GM13977 (cell line): ENCODE measurements at places on chromosomes 2 and 18.
A peak's percentile ranks its signal among the peaks of the same experiment; 100 is the strongest.

GRCh38 chr2:45778720-45779171 lies 127.3 kb downstream of the PRKCE start:
- DNase-seq, result peak; percentile 60

- no peak for DNase-seq
These were observed 234.6 kb downstream of the HAUS1 start for GRCh38 chr18:46338766-46339165.

DNA sequence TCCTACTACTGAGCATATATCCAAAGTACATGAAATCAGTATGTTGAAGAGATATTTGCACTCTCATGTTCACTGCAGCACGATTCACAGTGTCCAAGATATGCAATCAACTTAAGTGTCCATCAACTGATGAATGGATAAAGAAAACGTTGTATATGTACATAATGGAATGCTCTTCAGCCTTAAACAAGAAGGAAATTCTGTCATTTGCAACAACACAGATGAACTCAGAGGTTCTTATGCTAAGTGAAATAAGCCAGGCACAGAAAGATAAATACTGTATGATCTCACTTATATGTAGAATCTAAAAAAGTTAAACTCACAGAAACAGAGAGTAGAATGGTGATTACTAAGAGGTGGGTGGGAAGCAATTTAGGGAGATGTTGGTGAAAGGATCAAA lies 149.2 kb downstream of the EVA1A start:
- no peak for DNase-seq

- no peak for DNase-seq
These were observed 17.9 kb upstream of the SPTBN1 start for GRCh38 chr2:54438271-54438670.

- DNase-seq, result peak; percentile 24
These were observed 1.4 kb downstream of the ELP2 start for GRCh38 chr18:36130883-36131653.

DNA sequence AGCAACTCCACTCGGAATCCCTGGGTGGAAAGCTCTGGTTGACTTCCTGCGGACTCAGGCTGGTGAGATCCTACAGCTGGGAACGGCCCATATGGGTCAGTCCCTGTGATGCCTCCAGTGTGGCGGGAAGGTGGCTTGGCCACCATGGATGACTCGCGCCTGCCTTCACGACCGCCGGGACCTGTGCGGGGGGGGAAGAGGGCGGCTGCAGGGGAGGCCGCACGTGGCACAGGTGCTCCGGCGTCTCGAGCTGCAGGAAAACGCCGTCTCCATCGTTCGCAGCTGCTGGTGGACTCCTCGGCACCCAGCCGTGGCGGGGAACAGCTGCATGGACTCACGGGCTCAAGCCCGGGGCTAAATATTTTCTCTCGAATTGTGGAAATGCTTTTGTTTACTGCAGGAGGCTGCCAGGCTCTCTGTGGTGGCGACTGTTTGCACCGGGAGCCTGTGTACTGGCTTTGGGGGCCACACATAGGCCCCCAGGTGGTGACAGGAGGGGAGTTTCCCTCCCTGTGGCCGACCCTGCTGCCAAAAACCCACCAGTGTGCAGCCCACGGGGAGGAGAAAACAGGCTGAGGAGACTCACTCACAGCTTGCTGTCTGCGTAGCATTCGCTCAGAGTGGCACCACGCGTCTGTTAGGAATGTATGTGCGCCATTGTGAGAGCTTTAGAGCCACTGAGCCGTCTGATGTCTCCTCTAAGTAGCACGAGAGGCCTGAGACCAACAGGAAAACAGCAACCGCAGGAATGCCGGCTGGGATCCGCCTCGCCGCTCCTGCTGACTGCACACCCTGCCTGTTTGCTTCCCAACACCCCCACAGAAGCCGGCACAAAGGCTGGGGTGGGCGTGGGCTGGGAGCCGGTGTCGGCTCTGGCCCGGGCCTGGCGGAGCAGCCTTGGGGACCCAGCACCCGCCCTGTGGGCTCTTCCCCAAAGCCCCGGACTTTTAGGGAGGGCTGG lies 89.2 kb downstream of the NFATC1 start:
- no peak for DNase-seq

DNA sequence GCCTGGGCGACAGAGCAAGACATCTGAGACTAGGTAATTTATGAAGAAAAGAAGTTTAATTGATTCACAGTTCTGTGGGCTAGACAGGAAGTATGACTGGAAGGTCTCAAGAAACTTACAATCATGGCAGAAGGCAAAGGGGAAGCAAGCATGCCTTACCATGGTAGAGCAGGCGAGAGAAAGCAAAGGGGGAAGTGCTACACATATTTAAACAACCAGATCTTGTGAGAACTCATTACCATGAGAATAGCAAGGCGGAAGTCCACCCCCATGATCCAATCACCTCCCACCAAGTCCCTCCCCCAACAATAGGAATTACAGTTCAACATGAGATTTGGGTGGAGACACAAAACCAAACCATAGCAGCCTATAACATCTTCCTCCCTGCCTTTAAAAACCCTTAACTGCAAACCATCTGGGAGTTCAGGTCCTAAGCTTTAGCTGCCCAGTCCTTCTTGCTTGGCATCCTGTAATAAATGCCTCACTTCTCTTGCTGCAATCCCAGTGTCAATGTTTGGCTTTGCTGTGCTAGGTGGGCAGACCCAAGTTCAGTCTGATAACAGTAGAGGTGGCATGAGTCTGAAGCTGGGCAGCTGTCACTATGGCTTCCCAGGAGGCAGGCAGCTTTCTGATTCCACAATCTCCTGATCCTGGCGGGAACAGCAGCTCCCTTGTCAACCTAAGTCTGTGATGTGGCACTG lies 11.2 kb upstream of the SP5 start:
- no peak for DNase-seq

GRCh38 chr2:23078784-23079434 lies 306.1 kb upstream of the KLHL29 start:
- DNase-seq, result no peak

DNA sequence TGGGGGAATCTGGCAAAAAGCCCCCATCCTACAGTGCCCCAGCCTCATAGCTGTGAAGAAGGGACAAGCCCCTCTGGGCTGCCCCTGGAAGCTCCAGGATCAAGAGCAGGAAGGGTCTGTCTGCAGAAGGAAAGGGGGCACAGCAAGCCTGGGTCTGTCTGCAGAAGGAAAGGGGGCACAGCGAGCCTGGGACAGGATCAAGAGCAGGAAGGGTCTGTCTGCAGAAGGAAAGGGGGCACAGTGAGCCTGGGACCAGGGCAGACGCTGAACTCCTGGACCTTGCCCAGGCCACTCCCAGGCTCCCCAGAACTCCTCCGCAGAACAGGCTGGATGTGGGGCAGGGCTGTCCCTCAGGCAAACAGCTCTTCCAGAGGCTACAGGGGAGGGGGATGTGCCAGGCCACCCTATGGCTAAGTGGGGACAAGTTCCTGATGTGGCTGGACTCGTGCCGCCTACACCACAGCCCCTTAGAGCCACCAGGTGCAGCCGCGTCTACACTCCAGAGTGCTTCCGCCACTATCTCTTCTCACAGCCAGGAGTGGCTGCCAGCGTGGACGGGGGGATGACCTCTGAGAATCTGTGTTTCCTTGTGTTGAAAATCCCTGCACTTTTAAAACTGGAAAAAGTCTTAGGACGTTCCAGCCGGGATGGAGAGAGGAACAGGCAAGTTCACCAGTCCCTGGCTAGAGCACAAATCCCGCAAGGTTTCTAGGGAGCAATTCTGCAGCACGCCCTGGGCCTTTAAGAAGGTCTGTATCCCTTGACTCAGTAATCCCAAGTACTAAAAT lies 20.8 kb downstream of the KIF1A start:
- no peak for DNase-seq

- DNase-seq, result peak; percentile 7
These were observed 268.6 kb downstream of the EIPR1 start for GRCh38 chr2:3108710-3109702.

- DNase-seq, result no peak
These were observed 2.9 kb upstream of the SLC9A4 start for GRCh38 chr2:102470168-102470567.

GRCh38 chr18:58013241-58014211 lies 30.5 kb upstream of the NEDD4L start:
- DNase-seq, result no peak

GRCh38 chr18:9029131-9029530 lies 73.4 kb upstream of the NDUFV2 start:
- no peak for DNase-seq

GRCh38 chr18:23798249-23798648 lies 109.0 kb downstream of the LAMA3 start:
- DNase-seq, result no peak

DNA sequence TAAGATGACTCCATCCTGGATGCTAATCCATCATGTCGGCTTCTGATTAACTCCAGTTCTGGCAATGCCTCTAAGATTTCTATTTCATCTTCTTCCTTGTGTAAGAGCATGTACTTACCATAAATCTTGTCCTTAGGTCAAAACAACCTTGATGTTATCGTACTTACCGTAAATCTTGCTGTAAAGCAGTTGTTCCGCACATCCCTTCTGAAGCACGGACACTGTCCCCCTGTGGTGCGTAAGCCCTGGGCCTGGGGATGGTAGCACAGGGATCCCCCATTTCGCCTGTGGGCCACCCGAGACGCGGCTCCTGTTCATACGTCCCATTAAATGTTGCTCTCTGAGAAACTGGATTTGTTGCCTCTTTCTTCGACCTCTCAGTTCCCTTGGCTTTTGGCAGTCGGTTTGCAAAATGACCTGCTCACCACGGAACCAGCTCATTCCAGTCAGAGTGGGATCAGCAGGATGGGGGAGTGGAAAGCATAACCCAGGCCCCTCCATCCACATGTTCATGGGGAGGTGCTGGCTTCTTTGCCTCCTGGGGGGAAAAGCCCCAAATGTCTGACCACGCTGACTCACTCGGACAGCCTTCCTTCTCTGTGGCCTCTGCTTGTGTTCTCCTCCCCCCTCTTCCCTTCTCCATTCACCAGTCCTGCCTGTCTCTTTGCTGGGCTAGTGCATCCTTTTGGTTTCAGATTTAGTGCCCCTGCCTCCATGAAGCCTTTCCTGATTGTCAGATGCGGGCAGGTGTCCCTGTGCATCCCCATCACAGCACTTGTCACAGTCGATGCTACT lies 49.9 kb downstream of the RAB31 start:
- DNase-seq, result no peak

GRCh38 chr2:174740721-174741120 lies 23.6 kb downstream of the CHRNA1 start:
- no peak for DNase-seq

GRCh38 chr2:174858745-174859144 lies 94.5 kb upstream of the CHRNA1 start:
- DNase-seq, result no peak

DNA sequence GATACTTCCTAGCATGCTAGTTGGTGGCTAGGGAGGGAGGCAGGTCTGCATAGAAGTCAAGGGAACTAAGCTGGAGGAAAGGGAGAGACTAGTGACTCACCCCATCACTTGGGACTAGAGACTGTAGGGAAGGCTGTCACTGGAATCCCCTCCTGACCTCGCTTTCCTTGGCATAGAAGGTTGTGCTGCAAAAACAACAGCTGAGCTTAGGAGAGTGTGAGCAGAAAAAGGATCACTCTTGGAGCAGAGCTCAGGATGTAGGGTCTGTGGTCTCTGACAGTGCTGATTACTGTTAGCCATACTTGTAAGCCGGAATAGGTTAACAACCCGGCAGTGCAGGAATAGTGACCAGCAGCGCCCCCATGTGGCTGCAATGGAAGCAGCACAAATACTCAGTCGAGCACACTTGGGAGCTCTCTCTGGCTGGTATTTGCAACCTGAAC lies 66.9 kb upstream of the SMAD2 start:
- DNase-seq, result no peak

DNA sequence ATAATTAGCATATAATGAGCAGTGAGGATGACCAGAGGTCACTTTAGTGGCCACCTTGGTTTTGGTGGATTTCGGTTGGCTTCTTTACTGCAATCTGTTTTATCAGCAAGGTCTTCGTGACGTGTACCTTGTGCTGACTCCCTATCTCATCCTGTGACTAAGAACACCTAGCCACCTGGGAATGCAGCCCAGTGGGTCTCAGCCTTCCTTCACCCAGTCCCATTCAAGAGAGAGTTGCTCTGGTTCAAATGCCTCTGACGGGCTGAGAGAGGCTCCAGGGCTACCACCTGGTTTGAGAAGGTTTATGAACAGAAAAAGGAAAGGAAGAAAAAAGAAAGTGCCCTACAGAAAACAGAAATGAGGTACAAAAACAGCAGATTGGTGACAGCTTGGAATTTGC lies 738.7 kb downstream of the SOCS6 start:
- no peak for DNase-seq

- DNase-seq, result peak; percentile 50
These were observed 210.9 kb upstream of the SMAD7 start for GRCh38 chr18:49161627-49162026.

- no peak for DNase-seq
These were observed 96.3 kb downstream of the ACVR1 start for GRCh38 chr2:157779794-157780193.

- no peak for DNase-seq
These were observed 109.6 kb upstream of the FSIP2 start for GRCh38 chr2:185628985-185629384.

- DNase-seq, result no peak
These were observed 6.0 kb upstream of the ALPP start for GRCh38 chr2:232372231-232373208.

DNA sequence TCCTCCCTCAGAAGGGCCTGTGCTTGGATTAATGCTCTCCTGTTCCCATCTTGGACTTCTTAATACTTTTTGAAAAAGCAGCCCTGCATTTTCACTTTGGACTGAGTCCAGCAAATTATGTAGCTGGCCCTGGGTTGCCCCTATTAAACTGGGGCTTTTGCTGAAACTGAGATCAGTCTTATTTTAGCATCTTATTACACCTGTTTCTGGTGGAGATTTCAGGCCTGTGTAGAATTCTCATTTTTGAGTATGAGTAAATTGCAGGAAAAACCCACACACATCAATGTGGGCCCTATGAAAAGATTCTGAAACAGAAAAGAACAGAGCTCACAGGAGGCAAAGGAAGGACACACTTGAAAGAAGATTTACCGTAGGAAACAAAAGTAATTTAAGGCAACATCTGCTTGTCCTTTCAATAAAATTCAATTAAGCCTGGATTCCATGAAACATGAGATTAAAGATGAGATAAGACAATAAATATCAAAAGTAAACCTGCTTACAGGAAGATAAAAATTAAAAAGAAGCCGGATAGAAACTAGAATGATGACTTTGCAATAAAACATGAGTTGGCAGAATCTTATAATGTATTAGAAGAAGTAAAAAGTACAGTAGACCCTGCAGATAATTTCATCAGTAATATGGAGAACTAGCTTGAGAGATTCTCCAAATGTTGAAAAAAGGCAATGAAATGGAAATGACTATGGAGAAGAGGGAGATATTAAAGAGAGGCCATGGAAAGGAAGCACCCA lies 90.7 kb upstream of the GCFC2 start:
- DNase-seq, result peak; percentile 30

DNA sequence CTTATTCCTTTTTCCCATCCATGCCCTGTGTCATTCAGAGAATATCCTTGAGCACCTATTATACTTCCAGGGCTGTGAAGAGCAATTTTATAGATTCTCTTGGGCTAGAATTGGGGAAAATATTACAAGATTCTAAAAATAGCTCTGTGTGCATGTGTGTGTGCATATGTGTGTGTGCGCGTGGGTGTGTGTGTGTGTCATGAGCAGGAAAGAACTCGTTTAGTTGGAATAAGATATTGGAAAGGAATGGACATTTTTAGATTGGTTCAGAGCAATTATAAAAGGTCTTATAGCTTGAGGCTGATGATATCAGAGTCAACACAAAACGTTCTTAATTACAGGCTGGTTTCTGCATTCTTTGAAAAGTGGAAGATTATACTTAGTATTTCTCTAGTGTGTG lies 212.1 kb upstream of the COPS8 start:
- no peak for DNase-seq
